Renal pelvis (tissue), 12 donors: ENCODE measurements at places on chromosomes 11 and 22. TPM values are rescaled to one million over a fixed set of nuclear protein-coding genes. Genes with fewer than 3 reads are reported as not detected.
A peak's percentile ranks its signal among the peaks of the same experiment; 100 is the strongest.

- no peak for DNase-seq
Observed at GRCh38 chr11:71125150-71125549, 127.2 kb downstream of the SHANK2 start.

DNA sequence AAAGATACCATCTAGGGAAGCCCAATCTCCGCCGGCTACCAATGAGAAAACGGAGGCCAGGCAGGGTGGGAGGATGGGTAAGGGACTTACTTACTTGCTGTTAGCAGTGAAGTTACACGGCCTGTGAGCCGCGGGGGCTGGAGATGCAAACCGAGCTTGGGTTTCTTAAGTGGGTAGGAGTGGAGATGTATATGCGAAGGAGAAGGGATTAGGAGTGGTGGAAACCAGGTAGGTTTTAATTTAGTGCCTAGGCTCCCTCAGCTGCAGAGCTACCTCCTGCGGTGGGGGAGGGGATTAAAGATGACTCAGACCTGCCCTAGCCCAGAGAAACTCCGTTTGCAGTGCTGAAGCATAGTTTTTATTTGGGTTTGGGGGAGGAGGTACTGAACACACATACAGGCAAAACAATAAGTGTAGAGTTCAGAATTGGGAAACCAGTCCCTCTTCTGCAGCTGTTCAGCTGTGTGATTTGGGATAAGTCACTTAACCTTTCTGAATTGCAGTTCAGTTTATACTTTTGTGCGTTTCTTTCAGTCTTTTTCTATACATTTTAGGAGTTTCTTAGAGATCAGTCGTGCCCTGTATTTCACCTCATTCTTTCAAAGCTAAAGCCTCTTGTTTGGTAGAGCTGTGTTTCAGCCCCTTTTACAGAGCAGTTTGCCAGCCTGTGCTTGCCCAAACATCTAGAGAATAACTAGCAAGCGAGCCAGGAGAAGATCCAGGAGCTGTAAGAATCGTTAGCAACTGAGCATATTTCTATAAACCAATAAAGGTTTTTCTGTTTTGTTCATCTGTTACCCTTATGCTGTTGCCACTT is 596 bp upstream of the TNRC6B start:
- no peak for DNase-seq

DNA sequence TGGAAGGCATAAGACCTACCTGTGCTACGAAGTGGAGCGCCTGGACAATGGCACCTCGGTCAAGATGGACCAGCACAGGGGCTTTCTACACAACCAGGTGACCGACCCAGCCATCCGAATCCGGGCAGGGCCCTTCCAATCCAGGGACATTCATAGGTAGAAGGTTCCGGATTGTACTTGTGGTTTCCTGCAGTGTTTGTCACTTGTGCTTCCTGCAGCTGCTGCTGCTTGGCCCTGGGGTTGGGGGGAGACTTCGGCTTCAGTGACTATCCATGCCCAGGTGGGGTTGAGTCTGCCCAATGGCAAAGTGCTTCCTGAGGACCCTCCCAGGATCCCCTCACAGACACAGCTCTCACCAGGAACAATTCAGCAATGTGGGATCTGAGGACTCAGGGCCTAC is 2.2 kb downstream of the APOBEC3A start:
- DNase-seq = no peak

DNA sequence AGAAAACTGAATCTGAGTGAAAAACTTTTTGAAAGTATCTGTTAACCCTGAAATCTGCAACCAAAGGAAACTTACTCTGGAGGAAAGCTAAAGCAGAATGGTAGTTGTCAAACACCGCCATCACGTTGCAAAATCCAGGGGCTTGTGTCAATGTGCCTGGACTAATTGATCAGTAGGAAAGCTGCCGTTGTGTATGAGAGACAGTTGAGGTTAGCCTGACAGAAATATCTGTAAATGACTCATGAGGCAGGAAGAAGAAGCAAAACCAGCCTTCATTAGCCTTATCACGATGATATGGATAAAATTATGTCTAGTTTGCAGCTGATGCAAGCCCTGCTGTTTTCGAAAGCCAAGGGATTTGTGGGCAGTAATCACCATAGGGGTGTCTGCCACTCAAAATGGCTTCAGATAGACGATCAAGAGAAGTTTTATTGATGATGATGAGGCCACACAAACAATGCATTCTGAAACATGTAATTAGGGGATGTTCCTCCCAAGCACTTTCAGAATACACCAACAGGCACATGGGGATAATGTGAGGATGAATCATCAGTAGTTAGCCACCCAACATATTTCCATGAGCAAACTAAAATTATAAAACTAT is 8.9 kb downstream of the SCGB1A1 start:
- DNase-seq = no peak

DNA sequence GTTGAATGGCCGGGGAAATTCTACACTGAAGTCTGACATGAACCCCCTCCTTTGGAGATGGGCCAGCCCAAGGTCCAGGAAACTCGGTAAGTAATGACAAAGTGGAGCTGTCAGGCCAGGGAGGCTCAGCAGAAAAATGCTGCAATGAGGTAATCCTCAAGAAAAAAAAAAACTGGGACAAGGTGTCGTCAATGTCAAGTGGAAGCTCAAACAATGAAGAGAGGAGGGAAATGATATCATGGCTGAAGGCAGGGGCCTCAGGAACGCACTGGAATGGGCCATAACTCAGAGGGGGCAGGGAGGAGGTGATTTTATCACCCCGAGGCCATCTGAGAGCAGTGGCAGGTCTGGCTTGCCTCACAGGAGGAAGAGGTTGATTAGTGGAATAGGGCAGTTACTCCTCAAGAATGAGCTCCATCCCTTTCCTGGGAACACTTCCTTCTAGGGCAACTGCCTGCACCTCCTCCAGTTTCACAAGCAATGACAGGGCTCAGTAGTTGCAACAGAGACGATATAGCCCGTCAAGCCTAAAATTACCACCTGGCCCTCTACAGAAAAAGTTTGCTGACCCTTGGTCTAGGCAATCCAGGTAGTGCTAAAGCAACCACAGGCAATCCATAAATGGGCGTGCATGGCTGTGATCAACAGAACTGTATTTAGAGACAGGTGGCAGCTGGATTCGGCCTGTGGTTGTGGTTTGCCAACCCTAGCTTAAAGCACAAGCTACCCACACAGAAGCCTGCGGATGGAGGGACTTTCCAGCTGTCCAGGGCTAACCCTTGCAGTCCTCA is 65.2 kb downstream of the FBXO7 start:
- DNase-seq = peak; percentile 48

GRCh38 chr11:123472236-123472935 is 42.3 kb downstream of the GRAMD1B start:
- no peak for DNase-seq

DNA sequence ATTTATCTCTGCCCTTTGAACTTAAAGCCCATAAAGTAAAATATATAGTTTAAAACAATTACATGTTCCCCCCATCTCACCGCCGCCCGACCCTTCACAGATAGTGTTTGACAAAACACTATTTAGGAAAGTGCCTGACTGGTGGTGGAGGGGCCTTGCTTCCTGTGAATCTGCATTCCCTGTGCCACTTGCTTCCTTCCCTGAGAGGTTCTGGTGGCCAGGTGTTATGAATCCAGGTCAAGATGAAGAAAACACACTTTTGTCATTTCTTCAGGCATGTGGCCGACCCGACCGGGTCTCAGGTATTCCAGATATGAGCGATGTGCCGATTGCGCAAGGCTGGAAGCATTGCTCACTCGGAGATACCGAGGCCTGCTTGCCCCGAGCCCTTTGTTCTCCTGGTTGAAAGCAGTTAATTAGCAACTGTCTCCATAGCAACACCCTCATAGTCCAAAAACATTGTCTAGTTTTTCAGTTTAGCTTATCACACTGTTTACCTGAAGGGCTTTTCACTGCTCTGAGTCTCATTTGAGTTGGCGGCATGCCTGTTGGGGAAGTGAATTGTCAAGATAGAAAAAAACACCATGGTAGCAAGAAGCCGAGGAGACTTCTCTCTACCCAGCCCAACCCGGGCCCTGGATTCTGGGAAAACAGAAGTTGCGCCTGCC is 128.3 kb downstream of the TEAD1 start:
- peak; percentile 81 for DNase-seq

KCNE3 gene
- 29.0 TPM for polyA plus RNA-seq

ZNF280A gene
- polyA plus RNA-seq = not detected

CADM1 gene
- 132 TPM for polyA plus RNA-seq

RAB1B gene
- 129 TPM for polyA plus RNA-seq
